ENCODE measurements at places on chromosomes 16 and 17.

DNA sequence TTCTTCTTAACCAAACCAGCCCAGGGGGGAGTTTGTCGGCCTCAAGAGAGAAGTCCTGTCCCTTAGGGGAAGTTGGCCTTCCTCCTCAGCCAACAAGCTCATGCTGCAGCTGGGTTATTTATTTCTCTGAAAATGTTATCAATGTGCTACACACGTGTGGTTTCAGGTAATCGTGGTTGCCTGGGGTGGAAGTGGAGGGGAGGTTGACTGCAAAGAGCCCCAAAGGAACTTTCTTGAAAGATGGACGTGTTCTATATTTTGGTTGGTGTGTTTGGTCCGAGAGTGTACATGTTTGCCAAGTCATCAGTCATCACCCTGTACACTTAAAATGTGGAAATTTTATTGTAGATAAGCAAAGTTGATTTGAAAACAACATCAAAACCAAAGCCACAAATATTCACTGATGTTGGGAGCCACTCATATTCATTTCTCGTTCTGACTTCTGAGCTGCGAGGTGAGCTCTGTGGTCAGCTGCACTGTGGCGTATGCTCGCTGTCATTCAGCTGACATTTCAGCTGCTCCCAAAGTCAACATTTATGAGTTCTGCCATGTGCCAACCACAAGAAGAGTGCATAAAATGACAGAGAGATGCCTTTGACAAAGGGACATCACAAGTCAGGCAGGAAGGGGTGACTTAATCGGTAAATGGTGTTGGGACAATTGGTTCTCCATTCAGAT lies 26.5 kb upstream of the ADGRG1 start:
- no peak for DNase-seq

- no peak for DNase-seq
Measured at GRCh38 chr17:55663400-55663799, 59.3 kb downstream of the TMEM100 start.

GRCh38 chr17:28896491-28896883 lies 1.0 kb downstream of the FLOT2 start:
- no peak for DNase-seq

GRCh38 chr16:23367988-23368387 lies 65.9 kb downstream of the SCNN1B start:
- DNase-seq, result no peak

DNA sequence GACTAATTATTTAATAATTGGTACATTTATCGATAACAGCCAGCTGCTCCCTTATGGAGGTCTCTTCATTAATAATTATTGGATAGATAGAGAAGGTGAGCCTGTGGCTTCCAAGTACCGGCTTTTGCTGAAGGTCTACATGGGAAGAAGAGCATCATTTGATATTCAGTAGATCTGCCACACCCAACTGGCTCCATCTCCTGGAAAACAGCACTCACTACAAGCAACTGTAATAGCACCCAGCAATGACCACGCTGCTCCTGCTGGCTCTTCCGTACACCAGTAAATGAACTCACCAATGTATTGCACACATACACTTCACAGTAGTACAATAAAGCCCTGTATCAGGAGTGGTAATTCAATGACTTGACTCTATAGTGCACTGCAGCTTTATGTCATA lies 19.5 kb downstream of the MARVELD3 start:
- DNase-seq, result peak; percentile 26

GRCh38 chr17:49819138-49819537 lies 28.7 kb downstream of the TAC4 start:
- DNase-seq, result no peak

- DNase-seq, result peak; percentile 95
Measured at GRCh38 chr16:68658341-68658973, 13.3 kb downstream of the CDH3 start.

DNA sequence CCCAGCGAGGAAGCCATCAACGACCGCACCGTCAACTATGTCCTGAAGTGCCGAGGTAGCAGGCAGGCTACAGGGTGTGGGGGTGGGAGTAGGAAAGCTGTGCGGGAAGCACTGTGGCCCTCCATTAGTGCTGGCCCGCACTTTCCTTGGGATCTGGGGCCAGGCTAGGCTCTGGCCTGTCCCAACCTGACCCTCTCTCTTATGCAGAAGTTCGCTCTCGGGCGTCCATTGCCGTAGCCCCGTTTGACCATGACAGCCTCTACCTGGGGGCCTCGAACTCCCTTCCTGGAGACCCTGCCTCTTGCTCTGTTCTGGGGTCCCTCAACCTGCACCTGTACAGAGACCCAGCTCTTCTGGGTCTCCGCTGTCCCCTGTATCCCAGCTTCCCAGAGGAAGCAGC lies 8.6 kb downstream of the PLEKHG4 start:
- DNase-seq, result no peak

GRCh38 chr17:2794111-2794803 lies 2.0 kb upstream of the RAP1GAP2 start:
- DNase-seq, result no peak

GRCh38 chr16:19123535-19124178 lies 9.9 kb downstream of the ITPRIPL2 start:
- DNase-seq, result no peak

- no peak for DNase-seq
Measured at GRCh38 chr17:11318207-11318606, 77.2 kb downstream of the SHISA6 start.

- no peak for DNase-seq
Measured at GRCh38 chr17:49629447-49629846, 48.5 kb downstream of the SPOP start.

- no peak for DNase-seq
Measured at GRCh38 chr16:54145881-54146280, 140.7 kb downstream of the IRX3 start.

GRCh38 chr17:82216301-82217119 lies 3.9 kb upstream of the CCDC57 start:
- peak; percentile 63 for DNase-seq

- DNase-seq, result peak; percentile 90
Measured at GRCh38 chr16:82699711-82700495, 73.1 kb downstream of the CDH13 start.

- no peak for DNase-seq
Measured at GRCh38 chr16:19330841-19331397, 45.4 kb downstream of the CLEC19A start.

- DNase-seq, result peak; percentile 75
Measured at GRCh38 chr17:78250891-78251772, 19.7 kb downstream of the TMEM235 start.

GRCh38 chr16:67803894-67804293 lies 2.5 kb downstream of the RANBP10 start:
- DNase-seq, result no peak

DNA sequence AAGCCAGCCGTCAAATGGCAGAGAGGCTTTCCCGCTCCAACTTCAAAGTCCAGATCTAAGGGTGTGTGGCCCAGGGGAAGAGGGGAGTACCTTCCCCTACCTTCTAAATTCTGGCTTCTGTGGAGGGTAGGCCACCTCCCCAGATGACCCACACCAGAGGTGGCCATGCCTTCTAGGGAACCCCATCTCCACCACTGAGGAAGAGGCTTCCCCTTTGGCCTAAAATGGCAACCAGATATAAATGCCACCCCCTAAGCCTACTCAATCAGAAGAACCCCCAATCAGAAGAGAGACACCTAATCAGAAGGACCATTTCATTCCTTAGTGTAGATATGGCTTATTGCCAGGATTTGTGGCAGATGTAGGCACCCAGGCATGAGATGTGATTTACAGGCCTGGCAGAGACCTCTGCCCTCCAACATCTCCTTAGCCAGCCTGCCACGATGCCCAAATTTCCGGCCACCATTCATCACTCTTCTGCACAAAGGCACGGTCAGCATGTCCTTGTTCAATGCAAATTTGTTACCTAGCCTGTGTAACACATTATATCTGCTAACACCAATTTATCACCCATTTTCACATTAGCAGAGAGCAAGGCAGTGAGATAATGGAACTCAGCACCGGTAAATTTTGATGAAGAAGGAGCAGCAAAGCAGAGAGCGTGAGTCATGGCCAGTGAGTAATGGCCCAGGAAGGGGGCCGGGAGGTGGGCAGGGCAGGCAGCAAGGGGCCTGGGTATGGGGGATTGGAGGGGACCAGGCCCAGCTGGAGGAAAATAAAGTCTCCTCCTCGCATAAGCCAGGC lies 1.2 kb upstream of the MGAT5B start:
- peak; percentile 70 for DNase-seq

- DNase-seq, result no peak
Measured at GRCh38 chr17:79363552-79364275, 247.1 kb downstream of the RBFOX3 start.
